ENCODE measurements at places on chromosomes 2 and 18.

- ATAC-seq, result no peak
These were observed 9.5 kb downstream of the SLC1A4 start for GRCh38 chr2:64998658-64999061.

GRCh38 chr2:59046401-59047372, 805.6 kb upstream of the FANCL start:
- ATAC-seq, result no peak

DNA sequence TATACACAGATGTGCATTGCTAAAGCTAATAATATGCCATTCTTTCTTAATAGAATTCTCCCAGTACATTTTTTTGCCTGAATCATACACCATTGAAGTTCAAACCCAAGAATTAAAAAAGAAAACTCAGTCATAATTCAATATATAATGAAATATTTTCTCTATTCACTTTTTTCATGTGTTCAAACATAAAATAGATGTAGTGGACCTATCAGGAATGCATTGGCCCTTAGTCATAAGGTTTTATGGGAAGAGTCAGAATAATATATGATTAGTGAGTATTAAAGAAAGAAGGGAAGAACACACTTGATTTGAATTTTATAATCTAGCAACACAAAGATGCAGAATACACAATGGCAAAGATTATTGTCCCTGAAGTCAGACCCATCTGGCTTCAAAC, 297.0 kb upstream of the COL3A1 start:
- no peak for ATAC-seq

GRCh38 chr2:65292461-65293011, 64.9 kb downstream of the ACTR2 start:
- ATAC-seq, result no peak

DNA sequence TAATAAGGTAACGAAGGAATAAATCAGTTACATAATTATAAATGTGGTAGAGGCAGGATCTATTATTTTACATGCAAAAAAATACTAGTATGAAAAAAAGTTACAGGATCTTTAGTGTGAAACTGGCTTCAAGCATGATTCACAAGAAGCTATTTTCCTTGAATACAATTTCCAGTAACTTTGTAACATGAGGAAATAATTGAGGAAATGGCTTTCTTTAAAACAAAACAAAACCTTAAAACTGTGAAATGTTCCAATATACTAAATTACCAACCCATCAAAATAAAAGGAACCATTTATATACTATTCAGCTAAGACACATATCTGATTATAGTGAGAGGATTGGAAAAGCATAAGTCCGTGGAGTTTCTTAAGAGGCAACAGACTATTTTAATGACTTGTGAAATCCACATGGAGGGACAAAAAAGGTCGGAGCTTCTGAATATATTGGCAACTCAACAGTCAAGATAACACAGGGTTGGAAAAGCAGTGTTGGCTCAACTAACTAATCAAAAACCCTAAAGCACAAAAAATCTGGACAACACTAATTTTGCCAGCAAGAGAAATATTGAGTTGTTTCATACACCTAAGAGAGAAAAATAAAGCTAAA, 10.6 kb downstream of the IRS1 start:
- no peak for ATAC-seq

GRCh38 chr2:230682546-230682945, 30.1 kb upstream of the CAB39 start:
- ATAC-seq, result no peak

DNA sequence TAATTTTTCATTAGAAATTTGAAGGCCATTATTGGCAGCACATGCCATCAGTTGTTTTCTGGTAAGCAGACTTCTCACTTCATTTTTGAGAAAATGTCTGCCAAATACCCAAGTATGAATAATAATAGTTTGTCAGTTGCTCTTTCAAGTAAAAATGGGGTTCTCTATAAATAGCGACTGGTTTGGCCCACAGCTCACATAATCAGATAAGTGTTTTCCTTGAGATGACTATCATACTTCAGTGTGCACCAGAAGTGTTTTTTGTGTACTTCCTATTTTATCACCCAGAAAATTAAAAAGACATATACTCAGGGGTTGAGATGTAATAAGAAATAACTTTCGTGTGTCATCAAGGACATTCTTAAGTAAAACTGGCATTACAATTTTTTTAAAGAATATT, 147.1 kb downstream of the PHLPP1 start:
- no peak for ATAC-seq

DNA sequence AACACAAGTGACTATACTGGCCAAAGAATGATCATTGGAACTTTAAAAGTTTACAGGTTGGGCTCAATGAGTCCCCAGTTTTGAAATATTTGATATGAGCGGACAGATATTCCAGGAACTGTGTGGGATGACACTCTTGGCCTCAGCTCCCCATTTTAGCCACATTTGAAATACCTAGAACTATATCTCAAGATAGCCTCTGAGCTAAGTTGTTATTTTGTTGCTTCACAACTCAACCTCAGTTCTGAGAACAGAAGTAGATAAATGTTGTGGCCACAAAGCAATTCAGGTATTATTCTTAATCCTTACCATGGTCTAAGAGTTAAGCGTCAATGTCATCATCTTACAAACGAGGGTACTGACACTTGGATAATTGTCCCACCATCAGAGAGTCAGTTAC, 172.2 kb upstream of the SETBP1 start:
- ATAC-seq, result no peak

DNA sequence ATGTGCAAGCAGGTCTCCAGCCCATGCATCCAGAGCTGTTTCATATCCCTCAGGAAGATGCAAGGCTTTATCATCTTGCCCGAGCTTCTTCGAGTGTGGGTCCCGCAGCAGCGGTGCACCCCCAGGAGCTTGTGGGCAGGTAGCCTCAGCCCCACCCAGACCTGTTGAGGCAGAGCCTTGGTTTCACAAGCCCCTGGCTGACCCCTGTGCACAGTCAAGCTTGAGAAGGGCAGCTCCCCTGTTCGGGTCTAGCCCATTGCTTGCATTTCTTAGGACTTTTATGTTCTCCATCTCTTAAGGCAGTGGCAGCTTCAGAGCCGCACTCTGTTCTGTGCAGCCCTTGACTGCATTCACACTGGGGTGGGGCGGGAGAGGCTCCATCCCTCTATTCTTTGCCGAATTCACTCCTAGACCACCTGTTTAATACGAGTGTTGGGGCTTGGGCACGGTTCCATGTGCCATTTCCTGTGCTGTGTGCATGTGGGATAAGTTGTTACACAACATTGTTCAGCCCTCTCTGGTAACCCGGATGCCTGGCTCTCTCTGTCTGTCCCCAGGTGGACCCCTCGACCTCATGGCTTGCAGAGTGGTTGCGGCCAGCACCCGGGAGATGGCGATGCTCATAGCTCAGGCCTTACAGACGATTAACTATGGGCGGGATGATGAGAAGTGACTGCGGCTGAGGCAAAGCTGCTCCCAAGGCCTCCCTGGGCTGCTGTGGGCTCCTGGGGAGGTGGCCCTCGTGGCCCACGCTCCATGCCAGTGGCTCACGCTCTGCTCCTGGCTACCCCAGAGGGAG, 48.7 kb downstream of the IMPA2 start:
- no peak for ATAC-seq

- no peak for ATAC-seq
These were observed 133.0 kb downstream of the MYO3B start for GRCh38 chr2:170310876-170311502.

DNA sequence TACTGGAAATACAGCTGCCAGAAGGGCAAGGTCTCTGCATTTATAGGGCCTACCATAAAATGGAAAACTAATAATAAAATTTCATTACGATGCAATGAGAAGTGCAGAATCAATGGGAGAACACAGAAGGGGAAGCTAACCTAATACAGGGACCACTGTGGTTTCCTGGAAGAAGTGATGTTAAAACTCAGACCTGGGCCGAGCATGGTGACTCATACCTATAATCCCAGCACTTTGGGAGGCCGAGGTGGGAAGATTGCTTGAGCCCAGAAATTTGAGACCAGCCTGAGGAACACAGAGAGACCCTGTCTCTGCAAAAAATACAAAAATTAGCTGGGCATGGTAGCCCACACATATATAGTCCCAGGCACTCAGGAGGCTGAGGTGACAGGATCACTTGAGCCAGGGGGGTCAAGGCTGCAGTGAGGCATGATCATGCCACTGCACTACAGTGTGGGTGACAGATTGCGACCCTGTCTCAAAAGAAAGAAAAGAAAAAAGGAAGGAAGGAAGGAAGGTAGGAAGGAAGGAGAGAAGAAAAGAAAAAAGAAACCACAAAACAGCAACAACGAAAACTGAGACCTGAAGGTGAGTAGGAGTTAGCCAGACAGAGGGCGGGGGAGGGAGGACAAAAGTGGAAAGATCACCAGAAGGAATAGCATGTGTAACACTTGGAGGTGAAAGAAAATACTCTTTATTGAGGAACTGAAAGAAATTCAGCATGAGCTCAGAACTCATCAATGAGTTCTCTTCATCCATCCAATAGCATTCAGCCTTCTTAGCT, 58.3 kb upstream of the DTNA start:
- no peak for ATAC-seq

DNA sequence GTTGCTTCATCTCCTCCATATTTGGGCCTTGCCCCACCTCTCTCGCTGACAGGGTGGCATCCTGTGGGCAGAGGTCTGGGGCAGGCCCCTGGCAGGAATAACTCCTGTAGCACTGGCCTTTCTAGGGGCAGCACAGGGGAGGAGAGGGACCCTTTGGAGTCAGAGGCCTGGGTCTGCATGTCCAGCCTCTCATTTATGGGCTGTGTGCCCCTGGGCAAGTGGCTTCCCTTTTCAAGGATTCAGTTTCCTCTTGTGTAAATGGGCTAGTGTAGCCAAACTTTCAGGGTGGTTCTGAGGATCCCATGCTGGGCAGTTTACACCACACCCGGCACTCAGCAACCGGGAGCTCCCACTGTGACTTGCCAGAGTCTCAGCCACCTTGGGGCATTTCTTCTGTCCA, 23.4 kb downstream of the ADRA2B start:
- no peak for ATAC-seq

DNA sequence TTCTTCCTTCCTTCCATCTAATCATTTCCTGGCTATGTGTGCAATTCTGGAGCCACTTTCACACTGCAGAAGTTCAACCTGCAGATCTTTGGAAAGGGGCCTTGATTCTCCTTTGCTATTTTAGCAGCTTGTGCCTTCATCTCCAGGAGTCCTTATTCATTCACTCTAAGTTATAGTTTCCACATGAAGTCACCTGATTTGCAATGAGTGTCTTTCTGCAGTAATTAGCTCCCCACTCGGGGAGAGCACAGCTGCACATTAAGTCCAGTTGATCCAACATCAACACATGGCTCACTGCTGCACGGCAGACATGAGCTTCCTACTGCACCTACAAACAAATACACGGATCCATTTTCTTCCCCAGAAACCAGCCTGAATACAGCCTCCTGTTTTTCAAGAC, 323.1 kb upstream of the TNP1 start:
- ATAC-seq, result no peak

DNA sequence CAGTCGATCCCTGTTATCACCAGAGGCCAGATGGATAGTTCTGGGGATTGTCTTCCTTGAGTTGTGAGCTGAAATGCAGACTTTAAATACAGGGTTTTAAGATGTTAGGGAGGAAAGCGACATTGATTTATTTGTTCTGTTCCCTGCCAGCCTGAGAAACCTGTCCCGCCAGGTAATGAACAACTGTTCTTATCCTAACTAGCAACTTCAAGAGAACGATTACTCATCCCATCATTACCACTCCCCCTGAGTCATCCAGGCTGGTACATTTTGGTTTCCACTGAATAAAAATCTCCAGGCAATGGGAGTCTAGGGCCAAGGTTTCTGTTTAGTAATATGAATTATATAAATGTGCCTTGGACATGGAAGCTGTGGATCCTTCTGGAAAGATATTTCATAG, 131.2 kb downstream of the LYPD6B start:
- ATAC-seq, result no peak

Measured in gastroesophageal sphincter (tissue), 4 donors.